ENCODE measurements at places on chromosomes 12 and 14.

- no peak for DNase-seq
These were observed at the start of gene NCOR2 for GRCh38 chr12:124566997-124567672. Gene NCOR2, minus strand, starts transcription at chr12:124567612. Its CDS starts 72,361 bp downstream, at chr12:124495251.

DNA sequence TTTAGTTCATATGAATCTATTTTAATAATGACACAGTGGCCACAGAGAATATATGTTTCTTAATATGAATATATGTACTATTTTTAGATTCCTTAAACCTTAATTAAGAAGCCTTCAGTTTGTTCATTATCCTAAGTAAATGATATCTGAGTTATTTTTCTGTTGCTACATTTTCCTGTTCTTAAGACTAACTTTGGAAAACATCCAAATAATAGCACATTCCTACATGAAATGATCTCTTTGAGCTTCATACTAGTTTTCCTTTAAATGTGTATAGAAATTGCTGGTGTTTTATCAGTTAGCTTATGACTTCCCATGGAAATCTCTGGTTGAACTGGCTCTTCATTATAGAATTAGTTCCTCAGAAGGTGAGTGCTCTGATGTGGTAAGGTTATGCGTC, 72.1 kb downstream of the POLR3B start:
- DNase-seq, result no peak

- DNase-seq, result no peak
These were observed 34.5 kb upstream of the PLEK2 start for GRCh38 chr14:67446371-67447032.

GRCh38 chr12:93879476-93880421, 202.6 kb downstream of the CRADD start:
- no peak for DNase-seq

DNA sequence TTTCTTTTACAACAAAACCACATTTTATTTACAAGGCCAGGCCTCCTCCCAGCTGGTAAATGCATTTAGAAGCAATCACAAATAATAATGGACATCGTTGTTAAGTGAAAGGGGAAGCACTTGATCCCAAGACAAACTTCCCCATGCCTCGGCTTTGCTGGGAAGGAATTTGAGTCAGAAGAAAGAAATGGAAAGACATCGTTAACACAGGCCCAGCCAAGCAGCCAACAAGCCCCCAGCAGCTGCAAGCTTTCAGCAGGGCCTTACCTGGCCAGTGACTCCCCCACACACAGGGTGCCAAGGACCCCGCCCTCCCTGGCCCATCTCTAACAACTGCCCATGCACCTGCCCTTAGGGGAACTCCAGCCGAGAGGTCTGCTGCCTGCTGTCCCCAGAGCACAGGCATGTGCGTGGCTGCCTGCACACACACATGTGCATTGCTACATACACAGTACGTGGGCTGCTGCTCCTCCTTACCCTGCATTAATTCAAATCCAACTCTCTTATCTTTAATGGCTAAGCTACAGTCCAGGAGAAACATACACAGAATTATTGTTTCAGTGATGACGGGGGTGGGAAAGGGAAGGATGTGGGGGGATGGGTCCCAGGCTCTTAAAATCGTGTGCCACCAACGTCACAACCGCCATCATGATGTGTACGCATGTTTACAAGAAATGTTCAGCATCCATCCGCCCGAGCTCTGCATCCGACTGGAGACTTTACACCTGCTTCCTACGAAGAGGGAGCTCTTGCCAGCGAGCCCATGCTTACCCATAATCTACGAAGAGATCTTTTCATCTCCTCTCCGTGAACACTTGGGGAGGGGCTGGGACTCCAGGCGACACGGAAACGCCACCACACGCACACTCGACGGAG, 9.8 kb downstream of the BCL11B start:
- no peak for DNase-seq

GRCh38 chr12:39780913-39781446, 161.4 kb upstream of the ABCD2 start:
- no peak for DNase-seq

GRCh38 chr12:124622764-124623163, 55.4 kb upstream of the NCOR2 start:
- DNase-seq, result no peak

GRCh38 chr12:24697295-24697694, 251.6 kb downstream of the BCAT1 start:
- DNase-seq, result no peak

DNA sequence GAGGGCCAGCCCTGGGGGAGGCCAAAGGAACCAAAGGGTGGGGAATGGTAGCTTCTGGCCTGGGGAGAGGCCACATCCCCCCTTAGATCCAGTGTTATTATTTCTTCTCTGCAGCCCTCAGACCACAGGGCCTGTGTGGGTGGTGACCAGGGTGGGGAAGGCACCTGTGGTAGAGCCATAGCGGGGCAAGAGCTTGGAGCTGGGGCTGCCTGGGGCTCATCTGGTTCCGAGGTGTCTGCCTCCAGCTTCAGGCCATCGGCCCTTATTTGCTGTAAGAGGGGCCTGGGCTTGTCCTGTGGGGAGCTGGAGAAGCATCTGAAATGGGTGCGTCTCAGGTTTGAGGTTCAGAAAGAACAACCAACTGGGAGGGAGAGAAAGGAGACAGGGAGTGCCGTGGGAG, 2.1 kb upstream of the B3GNT4 start:
- no peak for DNase-seq

DNA sequence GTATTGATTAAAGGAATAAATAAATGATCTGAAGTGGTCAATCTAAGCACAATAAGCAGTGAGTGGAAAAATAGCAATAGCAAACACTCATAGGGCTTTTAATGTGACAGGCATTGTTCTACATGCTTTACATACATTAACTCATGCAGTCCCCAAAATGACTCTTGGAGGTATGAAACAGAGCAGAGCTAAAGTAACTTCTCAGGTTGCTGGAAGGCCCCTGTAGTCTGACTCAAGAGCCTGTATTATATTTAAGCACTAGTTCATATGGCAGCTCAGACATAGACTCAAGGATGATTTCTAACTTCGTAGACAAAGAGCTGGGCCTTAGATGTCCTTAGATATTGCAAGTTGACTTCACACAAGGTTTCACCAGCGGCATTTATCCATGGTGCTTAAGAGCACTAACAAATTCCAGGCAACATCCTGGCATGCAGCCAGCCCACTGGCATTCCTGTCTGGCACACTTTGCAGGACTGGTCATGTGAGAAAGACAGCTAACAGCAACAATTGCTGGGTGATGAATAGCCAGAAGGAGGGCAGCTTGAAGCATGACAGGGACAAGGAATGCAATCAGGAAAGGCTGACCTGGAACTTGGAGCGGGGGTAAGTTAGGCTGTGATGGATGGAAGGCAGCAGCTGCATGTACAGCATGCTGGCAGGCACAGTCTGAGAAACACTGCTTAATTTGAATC, 22.9 kb upstream of the KTN1 start:
- peak; percentile 90 for DNase-seq

- DNase-seq, result no peak
These were observed 10.5 kb downstream of the NTF3 start for GRCh38 chr12:5442251-5443006.

- no peak for DNase-seq
These were observed 6.3 kb upstream of the PZP start for GRCh38 chr12:9214534-9214933.

- DNase-seq, result no peak
These were observed 724 bp upstream of the CS start for GRCh38 chr12:56300644-56301464.

DNA sequence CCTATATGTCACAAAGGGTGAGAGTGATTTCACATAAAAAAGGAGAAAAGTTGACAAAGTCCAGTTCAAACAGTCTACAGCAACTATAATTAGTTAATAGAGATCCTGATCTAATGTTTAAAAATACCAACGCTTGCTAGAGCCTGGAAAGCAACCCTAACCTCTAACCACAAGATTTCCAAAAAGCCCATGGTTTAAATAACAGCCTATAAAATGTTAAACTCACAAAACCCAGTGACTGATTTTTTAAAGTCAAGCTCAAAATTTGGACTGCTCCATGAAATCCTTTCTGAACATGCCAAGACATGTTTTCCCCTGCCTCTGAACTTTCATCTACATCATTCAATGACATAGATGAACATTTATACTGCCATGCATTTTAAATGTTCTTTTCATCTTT, 81.6 kb downstream of the PLEKHG7 start:
- DNase-seq, result no peak

- no peak for DNase-seq
These were observed 7.0 kb downstream of the KLHL28 start for GRCh38 chr14:44954750-44955149.

GRCh38 chr14:70181276-70181675, 7.5 kb downstream of the SLC8A3 start:
- DNase-seq, result no peak

GRCh38 chr14:53054457-53054856, 98.7 kb downstream of the DDHD1 start:
- DNase-seq, result no peak

DNA sequence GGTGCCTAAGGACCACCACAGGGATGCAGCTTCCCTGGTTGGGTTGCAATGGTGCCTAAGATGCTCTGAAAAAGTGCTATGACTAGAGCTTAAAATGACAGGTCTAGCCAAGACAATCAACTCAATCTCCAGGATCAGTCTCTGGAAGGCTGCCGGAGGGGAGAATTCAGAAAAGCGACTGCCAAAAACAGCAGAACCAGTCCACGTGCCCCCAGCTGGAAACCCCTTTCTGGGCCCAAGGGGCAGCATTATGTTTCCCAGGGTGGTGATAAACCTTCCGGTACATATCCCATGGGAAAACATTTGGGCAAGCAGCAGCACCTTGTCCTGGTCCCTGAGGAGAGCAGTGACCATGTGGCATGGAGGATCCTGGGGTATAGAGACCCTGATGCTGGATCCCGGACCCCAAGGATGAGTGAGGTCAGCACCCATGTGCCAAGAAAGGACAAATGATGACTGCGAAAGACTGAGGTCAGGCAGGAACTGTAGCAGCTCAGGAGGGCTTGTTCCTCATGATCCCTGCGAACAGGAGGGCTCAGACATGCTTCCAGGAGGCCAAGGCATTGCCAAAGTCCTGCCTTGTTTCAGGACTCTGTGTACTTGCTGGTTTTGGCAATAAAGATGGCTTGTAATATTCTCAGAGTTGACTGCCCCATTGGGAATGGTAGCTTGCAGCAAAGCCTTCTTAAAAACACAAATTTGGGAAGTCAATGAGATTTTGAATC, 49.9 kb upstream of the LTBP2 start:
- DNase-seq, result no peak

DNA sequence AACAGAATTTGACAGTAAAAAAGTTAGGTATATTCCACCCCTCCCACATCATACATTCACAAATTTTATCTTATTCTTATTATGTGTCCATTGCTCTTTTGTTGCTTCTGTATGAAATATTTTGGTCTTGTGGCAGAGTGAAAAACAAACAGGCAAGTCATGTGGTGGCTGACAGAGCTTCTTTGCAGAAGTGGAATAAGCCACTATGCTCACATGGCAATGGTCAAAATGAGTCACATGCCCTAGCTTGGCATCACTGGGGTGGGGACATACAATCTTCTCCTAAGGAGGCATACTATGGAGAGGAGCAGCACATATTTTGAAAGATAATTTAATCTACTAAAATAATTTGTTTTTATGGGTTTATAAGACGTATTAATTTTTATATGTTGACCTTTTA, 27.7 kb upstream of the CMA1 start:
- DNase-seq, result no peak

- no peak for DNase-seq
These were observed 973.3 kb upstream of the TMEM132C start for GRCh38 chr12:127293507-127294310.

GRCh38 chr12:121740847-121741246, 28.3 kb downstream of the TMEM120B start:
- DNase-seq, result no peak

DNA sequence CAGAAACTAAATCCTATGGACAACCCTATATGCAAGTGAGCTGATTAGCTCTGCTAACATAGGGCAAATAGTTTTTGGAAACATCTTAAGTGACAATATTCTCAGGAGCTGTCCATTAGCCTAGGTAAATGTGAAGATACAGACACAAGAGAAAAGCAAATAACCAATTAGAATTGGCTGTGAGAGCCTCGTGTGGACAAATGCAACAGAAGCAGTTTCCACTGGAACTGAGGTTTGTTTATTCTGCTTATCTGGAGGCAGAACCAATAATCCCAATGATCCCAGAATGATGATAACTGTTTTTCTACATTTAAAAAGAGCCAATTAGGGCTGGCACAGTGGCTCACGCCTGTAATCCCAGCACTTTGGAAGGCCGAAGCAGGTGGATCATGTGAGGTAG, 43.2 kb upstream of the YAF2 start:
- no peak for DNase-seq

GRCh38 chr12:72006766-72007165, 68.1 kb downstream of the TPH2 start:
- no peak for DNase-seq

- DNase-seq, result no peak
These were observed 342.5 kb downstream of the MDGA2 start for GRCh38 chr14:47332939-47333338.

DNA sequence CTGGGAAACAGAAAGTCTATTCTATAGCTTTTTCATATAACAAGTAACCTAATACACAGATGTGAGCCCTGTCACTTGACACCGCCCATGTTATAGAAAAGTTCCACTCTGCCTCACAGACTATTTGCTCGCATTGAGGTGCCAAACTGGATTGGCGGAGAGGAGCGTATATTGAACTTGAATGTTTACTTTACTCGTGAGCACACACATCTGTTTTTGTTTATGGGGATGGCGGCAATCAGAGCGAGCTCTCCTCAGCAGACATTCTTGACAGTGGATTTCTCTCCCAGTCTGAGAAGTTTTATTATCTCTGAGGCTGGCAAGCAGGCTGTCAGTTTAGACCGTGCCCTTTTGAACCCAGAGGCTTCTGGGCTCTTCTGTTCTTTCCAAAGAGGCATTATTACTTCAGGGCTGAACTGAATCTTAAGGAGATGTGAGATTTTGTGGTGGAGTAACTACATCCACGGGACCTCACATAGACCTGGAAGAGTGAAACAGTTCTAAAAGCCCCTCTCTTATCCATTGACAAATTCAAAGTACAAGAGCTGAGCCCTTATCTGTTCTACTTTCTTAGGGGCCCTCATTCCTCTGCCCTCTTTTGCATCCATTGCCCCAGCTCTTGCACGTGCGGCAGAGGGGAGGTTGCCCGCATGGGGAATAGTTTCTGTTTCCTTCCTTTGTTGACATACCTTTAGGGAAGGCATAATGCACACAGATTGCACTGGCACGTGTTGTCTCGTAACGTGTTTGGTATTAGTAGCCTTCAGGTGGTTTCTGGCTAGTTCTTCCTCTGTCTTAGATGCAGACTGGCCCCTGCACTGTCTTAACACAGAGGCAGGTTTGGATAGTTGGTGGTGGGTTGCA, 68.2 kb downstream of the DRAM1 start:
- no peak for DNase-seq

DNA sequence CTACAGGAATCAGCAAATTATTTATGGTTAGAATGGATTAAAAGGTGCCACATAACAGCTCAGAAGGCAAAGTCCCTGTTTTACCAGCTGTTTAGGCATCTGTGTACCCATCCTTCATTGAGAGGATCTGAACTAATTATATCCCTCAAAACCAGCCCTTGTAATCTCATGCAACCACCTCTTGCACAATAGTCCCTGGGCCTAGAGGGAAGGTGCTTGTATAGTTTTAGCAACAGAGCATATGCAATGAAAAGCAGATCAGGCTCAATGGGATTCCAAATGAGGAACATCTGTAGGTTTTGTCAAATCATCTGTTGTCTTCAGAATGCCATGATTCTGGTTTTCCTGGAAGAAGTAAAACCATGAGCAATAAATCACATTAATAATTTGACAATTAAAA, 26.0 kb upstream of the GLIPR1L2 start:
- no peak for DNase-seq

- no peak for DNase-seq
These were observed 90.1 kb downstream of the DRAM1 start for GRCh38 chr12:101967506-101967905.

Measured in left renal pelvis (tissue), 4 donors.